ENCODE measurements at places on chromosomes 4 and X.

DNA sequence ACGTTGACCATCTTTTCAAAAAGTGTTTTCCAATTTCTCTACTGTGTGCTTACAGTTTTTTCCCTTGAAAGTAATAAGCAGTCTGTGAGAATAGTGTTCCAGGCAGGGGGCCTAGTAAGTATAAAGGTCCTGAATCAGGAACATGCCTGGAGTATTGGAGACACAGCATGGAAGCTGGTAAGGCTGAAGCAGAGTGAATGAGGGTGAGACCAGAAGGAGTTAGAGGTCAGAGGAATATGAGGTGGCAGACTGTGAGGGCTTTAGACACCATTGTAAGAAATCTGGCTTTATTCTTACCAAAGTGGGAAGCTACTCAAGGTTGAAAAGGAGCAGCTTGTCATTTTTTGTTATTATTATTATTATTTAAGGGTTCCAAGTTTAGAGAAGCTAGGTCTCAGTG is 107.4 kb downstream of the CT47B1 start:
- no peak for DNase-seq

DNA sequence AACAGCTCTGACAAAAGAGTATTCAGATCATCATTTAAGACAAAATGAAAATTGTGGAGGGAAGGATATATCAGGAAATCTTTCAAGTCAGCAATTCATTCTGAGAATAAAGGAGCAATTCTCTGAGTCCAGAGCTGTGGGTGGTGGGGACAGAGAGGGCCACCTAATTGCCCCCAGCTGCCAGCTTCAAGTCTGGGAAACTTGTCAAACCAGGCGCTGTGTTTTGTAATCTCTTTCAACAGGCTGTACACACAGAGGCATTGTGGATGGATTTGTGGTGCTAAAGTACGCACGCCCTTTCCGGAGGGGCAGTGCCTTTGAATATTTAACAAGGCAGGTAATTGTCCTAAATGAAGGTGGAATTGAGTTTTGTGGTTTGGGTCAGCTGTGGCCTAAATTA is 591.1 kb upstream of the BOD1L1 start:
- no peak for DNase-seq

DNA sequence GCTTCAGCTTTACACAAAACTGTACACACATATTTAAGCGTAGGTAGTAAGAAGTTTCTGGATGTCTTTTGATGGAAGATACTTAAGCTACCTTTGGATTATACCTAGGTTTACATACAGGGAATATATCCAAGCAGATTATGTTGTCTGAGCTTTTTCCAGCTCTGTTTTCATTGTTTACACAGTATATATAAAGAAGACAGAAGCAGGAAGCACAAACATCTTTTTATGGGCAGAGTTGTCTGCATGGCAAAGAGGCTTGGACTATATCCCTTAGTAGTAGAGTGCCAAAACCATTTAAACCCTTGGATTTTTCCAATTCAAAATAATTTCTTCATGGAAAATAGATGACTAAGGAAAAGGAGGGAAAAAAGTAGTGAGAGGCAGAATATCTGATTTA is 329.4 kb upstream of the AGA start:
- DNase-seq, result no peak

DNA sequence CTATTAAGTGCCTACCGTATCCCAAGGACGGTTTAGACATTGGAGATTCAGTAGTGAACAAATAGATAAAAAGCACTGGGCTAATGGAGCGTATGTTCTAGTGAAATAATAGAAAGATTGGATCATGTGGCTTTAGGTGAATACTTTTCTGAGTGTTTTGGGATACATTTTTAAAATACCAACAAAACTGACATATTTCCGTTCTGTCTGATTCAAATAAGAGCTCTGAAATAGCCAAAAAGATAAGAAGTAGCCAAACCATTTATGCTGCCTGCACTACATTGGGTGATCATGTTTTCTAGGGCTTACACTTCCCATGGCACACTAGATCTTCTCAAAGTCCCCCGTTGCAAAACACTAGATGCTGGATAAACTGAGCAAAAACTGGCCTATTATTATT is 14.2 kb downstream of the IGFBP7 start:
- DNase-seq, result no peak

DNA sequence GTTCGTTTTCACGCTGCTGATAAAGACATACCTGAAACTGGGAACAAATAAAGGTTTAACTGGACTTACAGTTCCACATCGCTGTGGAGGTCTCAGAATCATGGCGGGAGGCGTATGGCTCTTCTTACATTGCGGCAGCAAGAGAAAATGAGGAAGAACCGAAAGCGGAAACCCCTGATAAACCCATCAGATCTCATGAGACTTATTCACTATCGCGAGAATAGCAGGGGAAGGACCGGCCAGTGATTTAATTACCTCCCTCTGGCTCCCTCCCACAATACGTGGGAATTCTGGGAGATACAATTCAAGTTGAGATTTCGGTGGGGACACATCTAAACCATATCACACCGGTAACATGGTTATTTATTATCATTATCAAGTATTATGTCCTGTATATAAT is 2204.5 kb downstream of the ARAP2 start:
- DNase-seq, result no peak

GRCh38 chr4:87545052-87545451 is 15.9 kb upstream of the SPARCL1 start:
- no peak for DNase-seq

DNA sequence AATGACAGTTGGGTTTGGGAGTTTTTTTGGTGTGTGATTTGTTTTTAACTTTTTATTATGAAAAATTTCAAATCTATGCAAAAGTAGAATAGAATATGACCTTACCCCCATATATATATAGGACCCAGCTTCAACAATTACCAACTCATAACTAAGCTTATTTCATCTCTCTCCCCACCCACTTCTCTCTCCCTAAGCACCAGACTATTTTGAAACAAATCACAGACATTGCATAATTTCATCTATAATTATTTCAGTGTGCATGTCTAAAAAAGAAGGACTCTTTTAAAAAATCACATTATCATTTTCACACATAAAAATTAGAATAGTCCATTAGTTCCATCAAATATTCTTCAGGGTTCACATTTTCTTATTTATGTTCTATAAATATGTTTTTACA is 28.3 kb upstream of the NKX6-1 start:
- DNase-seq, result no peak

- DNase-seq, result no peak
Measured at GRCh38 chr4:6696611-6697010, 2.9 kb downstream of the S100P start.

DNA sequence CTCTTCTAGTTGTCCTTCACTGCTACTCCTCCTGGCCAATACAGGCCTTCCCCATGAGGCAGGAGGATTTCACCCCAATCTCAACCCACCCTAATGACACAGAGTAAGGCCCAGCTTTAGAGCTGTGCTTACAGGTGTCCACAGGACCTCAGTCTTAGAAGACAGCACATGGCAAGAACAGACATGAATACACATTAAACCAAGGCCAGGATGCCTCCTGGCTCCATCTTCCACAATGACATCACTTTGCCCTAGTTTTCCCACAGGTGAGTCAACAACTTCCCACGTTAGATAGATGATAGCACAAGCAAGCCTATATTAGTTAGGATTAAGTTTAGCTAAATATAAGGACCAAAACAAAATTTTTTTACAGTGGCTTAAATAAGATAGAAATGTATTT is 63.8 kb upstream of the NOCT start:
- DNase-seq, result no peak

- DNase-seq, result no peak
Measured at GRCh38 chr4:40736910-40737309, 12.8 kb upstream of the NSUN7 start.

DNA sequence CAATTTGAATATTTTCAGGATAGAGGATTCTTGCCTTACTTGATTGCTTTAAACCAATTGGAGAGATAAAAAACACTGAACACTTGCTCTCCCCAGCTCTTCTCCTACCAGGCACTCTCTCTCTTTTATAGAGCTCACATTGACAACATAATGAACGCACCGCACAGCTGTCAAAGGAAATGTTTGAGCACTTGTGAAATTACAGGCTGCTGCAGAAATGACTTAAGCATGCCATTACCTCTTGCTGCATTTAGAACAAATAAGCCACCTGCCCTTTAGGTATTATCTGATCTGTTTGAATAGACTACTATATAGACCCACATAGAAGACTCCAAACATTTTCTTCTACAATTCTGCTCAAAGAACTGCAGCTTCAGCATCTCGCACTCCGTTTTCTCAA is 227.7 kb downstream of the C4orf33 start:
- no peak for DNase-seq

DNA sequence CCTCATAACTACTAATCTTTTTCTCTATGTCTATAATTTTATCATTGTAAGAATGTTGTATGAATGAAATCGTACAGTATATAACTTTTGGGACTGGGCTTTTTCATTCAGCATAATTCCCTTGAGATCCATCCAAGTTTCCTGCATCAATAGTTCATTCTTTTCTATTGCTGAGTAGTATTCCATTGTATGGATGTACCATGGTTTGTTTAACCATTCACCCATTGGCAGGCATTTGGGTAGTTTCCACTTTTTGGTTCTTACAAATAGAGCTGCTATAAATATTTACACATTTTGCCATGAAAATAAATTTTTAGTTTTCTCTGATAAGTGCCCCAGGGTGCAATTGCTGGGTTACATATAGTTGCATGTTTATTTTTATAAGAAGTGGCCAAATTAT is 659.8 kb downstream of the RAPGEF2 start:
- DNase-seq, result no peak

GRCh38 chr4:186144198-186144945 is 39.9 kb downstream of the FAM149A start:
- no peak for DNase-seq

GRCh38 chrX:111169141-111169540 is 73.2 kb downstream of the PAK3 start:
- no peak for DNase-seq

- DNase-seq, result no peak
Measured at GRCh38 chrX:120331116-120331515, 19.9 kb upstream of the TMEM255A start.

DNA sequence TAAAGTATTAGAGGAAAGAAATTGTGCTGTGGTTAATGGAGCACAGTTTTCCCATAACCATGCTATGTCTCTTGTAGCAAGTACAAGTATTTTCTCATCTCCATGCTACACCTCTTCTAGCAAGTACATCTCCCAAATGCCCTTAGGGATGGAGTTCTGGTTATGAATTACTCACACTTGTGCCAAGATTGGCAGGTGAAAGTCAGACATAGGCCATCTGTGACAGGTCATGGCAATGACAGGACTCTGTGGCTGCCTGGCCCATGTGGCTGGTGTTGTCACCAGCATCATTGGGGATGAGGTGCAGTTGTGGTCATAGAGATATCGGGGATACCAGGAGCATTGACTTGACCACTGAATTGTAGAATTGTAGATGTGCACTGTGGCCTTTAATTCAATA is 310.2 kb downstream of the FAT4 start:
- no peak for DNase-seq
